PC-3 (cell line): ENCODE measurements at places on chromosomes 3 and 15.

DNA sequence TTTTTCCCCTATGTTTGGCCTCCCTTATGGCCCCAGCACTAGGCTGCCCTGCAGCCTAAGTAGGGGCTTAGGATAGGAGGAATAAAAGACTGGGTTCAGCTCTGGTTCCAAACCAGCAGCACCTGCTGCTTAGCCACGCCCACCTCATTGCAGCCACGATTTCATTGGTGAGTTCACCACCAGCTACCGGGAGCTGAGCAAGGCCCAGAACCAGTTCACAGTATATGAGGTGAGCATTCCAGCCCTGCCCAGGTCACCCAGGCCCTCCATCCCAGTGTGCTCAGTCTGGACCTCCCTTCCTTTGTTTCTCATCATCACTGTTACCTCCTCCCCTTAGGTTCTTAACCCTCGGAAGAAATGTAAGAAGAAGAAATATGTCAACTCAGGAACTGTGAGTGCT is 11.5 kb downstream of the CPNE9 start:
- DNase-seq: peak; percentile 32
- peaks cover 7% of the 10 kb centered on the region for H3K4me1 ChIP-seq
- peaks cover 28% of the 10 kb centered on the region for H3K27me3 ChIP-seq
- no peaks in the 10 kb centered on the region for H3K36me3 ChIP-seq

GRCh38 chr3:38049358-38050126 is 10.5 kb downstream of the DLEC1 start:
- H3K36me3 ChIP-seq: no peaks in the 10 kb centered on the region
- H3K4me3 ChIP-seq: no peak overlapping the region
- no peaks in the 10 kb centered on the region; the same call in 1 of the 2 replicates for H3K27me3 ChIP-seq
- no peaks in the 10 kb centered on the region for H3K4me1 ChIP-seq
- no peak overlapping the region for H3K27ac ChIP-seq

GRCh38 chr3:193553586-193553985 is 1.1 kb downstream of the ATP13A4 start:
- no peaks in the 10 kb centered on the region for H3K36me3 ChIP-seq
- no peak for DNase-seq
- H3K4me3 ChIP-seq: no peak overlapping the region

- no peaks in the 10 kb centered on the region for H3K27me3 ChIP-seq
- H3K27ac ChIP-seq: peak overlapping the region; percentile 94
- DNase-seq: peak; percentile 84
- H3K4me3 ChIP-seq: peak overlapping the region; percentile 29; the same call in 1 of the 2 replicates
Observed at GRCh38 chr15:48946074-48946839, 17.5 kb downstream of the SHC4 start.

GRCh38 chr3:4302747-4303146 is 422 bp upstream of the SETMAR start:
- no peak overlapping the region for H3K27ac ChIP-seq
- H3K4me1 ChIP-seq: peaks cover 9% of the 10 kb centered on the region; the same call in 1 of the 2 replicates
- no peaks in the 10 kb centered on the region for H3K27me3 ChIP-seq
- no peak for DNase-seq
- H3K4me3 ChIP-seq: peak overlapping the region; percentile 89
- H3K36me3 ChIP-seq: no peaks in the 10 kb centered on the region
